Putamen (tissue), 1 donor: ENCODE measurements at places on chromosomes 12 and 14.

GRCh38 chr12:70408004-70408790 lies 42.1 kb downstream of the KCNMB4 start:
- no peak for DNase-seq

GRCh38 chr12:49693931-49694444 lies 13.2 kb downstream of the FMNL3 start:
- DNase-seq = no peak

DNA sequence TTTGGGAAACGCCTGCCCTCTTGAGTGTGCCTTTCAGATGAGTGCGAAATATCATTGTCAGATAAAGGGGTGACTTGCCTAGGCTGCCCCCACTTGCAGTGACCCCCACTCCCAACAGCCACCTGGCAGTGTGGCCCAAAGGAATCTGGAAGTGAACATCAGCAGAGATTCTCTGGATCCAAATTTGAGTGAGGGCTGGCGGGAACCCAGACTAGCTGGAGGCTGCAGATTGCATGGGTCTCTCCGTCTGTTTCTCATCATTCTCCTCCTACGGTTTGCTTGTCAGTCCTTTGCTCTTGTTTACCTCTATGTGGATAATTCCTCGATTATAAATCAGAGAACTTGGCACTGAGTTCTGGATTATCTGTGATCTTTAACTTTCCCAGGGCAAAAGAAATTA lies 280.8 kb downstream of the ZFP36L1 start:
- DNase-seq = no peak

DNA sequence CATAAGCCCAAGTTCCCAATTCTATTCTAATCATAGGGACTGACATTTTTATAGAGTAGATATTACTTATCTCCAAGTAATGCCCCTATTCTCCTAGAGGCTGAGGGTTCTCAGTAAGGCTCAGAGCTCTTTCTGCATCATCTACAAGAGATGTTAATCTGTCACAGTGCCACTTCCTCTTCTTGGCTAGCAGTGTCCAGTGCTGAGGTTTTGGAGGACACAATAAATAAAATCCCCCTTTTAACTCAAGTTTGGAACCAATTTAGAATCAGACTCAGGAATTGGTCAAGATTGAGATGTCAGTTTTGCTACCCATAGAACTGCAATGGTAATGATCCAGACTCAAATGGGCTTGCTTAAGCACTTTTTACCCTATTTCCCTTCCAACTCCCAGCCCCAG lies 154.1 kb upstream of the ARID2 start:
- DNase-seq = no peak

GRCh38 chr12:54159140-54159539 lies 29.6 kb downstream of the SMUG1 start:
- DNase-seq = peak; percentile 25
